ENCODE measurements at places on chromosomes 2 and 18.

- no peak for DNase-seq
Measured at GRCh38 chr18:49016648-49017539, 66.1 kb upstream of the SMAD7 start.

DNA sequence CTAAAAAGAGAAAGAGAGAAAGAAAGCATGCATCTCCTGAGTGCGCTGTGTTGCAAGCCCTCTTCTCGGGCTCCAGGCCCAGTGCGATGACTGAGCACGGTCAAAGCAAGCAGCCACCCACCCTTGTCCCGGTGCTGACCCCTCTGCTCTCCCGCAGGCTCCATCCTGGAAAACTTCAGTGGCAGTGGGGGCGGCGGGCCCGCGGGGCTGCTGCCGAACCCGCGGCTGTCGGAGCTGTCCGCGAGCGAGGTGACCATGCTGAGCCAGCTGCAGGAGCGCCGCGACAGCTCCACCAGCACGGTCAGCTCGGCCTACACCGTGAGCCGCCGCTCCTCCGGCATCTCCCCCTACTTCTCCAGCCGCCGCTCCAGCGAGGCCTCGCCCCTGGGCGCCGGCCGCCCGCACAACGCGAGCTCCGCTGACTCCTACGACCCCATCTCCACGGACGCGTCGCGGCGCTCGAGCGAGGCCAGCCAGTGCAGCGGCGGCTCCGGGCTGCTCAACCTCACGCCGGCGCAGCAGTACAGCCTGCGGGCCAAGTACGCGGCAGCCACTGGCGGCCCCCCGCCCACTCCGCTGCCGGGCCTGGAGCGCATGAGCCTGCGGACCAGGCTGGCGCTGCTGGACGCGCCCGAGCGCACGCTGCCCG lies 252.5 kb downstream of the GLI2 start:
- no peak for DNase-seq

GRCh38 chr2:141570474-141571131 lies 560.2 kb downstream of the LRP1B start:
- DNase-seq = no peak

DNA sequence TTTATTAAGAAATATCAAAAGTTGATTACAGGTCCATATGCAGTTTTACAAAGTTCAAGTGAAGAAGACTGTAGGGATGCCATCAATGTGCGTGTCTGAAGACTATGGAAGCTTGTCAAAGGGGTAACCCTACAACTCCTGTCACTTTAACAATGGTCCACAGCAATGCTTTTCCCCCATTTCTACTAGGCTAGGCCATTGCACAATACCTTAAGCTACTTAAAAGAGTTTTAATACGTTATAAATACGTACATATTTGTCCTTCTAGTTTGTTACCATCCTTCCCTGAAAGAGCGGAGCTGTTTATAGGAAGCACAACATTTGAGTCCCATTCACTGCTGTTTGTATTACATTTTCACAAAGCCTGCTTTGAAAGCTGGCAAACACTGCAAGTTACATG lies 26.7 kb downstream of the CNRIP1 start:
- DNase-seq = no peak

GRCh38 chr2:157874997-157875640 lies 1.0 kb downstream of the ACVR1 start:
- DNase-seq = no peak
